Calu3 (cell line): ENCODE measurements at places on chromosomes 5 and 9.

GRCh38 chr9:116935149-116935897 lies 248.2 kb downstream of the TRIM32 start:
- no peak for DNase-seq

DNA sequence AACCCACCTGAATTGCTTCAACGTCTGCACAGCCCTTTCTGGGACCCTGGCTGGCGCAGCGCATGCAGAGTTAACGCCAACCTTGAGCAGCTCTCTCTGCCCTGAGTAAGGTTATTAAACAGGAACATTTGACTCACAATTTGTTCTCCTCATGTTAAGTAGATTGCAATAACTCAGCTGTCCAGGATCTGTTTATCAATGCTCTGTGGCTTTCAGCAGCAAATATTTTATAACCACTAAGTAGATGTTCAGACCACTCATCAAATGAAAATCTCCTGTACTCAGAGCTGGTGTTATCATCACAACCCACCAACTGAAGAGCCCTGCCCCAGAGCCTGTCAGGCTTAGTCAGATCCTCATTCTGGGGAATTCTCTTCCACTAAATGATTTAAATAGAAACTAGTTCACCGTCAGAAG lies 403.0 kb downstream of the ZNF608 start:
- no peak for DNase-seq

DNA sequence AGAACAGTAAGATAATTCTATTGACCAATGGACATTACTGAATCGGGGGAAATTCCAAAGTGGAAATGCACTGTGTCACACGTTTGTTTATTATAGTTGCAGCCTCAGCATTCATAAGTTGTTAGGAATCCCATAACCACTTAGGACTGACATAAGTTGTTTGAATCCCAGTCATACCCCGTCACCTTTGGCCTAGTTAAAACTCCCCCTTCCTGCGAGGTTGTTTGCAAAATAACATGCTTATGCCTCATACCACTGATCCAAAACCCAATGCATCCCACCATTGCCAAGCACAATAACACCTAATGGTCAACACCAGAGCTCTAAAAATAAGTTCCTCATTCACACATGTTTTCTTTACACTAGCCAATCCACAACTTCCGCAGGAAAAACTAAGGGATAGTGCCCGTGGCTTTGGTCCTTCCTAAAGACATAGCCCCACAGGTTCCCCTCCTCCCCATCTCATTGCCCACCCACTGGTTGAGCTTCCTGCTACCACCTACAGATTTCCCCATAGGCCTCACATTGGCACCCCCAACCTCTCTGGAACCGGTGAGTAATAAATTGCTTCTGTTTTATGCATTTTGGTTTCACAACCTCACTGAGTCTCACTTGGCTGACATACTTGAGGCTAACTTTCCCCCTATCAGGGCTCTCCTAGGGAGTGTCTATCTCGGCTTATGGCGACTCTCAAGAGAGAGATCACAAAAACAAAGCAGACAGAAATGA lies 42.3 kb upstream of the MUSK start:
- no peak for DNase-seq

DNA sequence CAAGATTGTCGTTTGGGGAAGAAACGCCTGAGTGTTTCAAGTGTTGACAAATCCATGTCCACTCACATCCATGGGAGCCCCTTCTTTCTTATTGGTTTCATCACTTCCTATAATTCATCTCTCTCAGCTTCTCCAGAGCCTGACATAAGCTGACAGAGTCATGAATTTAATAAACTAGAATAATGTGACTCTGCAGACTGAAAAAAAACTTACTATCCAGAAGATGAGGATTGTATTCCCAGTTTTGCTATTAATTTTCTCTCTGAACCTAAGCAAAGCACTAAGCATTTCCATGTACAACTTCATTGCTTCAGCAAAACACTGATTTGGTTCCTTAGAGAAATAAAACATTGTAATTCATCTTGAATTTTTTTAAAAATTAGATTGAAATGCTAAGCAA lies 691.8 kb downstream of the MTRR start:
- DNase-seq: no peak

GRCh38 chr5:113338628-113339027 lies 96.2 kb downstream of the TSSK1B start:
- no peak for DNase-seq

DNA sequence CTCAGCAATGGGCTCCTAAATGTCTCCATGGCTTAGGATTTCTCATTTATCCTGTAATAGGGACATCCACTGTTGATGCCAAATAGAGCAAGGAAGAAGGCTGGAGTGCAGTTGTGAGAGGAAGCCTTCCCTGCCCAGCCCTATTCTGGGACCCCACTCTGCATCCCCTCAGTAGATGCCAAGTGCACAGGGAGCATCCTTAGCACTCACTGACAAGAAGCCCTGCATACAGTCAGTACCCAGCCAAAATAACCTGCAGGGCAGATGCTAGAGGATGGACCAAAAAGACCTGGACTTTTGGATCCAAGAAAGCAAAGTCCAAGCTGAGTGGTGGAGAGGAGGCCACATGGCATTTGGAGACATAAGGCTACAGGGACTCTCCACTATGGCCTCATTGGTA lies 113.5 kb upstream of the SPOCK1 start:
- no peak for DNase-seq

DNA sequence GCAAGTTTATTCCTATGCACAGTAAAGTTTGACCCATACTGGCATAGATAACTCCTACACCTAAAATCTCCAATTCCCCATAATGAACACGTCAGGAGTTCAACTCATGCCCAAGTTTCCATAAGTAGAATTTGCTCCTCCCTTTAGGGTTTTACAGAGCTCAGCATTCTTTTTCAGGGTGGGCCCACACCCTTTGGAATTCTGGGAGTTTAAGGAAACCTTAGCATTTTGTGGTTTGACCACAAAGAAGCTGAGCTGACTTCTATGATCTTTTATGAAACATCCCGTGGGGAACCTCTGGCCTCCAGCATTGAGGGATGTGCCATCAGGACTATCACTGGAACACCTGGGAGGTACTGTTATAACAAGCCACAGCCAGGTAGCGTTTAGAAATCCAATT lies 220.6 kb upstream of the MAP3K1 start:
- no peak for DNase-seq
